ENCODE measurements at places on chromosomes 3 and 15.

- DNase-seq = no peak
These were observed 35.8 kb upstream of the ATP13A3 start for GRCh38 chr3:194522579-194523046.

GRCh38 chr3:56753206-56753820, 48.4 kb downstream of the ARHGEF3 start:
- DNase-seq = no peak

DNA sequence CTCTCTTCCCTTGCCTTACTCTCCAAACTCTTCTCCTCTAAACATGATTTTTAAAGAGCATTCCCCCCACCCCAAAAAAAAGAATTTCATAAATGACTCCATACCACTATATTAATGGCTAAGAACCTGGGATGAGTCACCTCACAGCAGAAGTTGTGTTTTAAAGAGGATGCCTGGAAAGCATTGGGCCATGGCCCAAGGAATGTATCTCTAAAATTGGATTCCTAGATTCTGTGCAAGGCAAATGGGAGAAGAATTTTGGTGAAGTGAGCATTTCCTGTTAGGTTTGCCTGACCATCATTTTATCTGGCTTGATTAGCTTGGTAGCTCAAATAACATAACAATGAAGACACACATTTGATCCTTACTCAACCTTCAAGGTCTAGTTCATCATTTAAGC, 251.4 kb downstream of the NR1D2 start:
- DNase-seq = no peak

DNA sequence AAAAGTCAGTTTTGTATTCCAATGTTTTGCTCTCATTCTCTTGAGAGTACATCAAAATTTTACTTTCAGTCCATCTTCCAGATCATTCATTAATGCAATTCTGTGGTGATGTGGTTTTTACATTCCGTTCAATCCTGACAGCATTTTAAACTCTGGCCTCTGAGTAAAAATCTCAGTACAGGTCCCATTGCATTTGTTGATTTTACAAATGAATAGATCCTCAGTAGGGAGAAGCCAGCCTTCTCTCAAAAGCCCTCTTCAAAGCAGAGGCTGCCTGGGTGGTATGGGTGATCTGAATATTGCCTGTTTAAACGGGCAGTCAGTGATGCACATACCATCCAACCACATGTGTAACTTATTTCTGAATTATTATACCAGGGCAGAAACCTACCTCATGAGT, 72.5 kb upstream of the TSC22D2 start:
- DNase-seq = no peak

GRCh38 chr3:189710620-189711402, 79.6 kb downstream of the TP63 start:
- no peak for DNase-seq

- DNase-seq = no peak
These were observed 1.9 kb upstream of the ROPN1 start for GRCh38 chr3:123993818-123994217.

Measured in esophagus squamous epithelium (tissue), 5 donors.